GM23248 (cell line): ENCODE measurements at places on chromosomes 5 and 9. TPM values are rescaled to one million over a fixed set of nuclear protein-coding genes. Genes with fewer than 3 reads are reported as not detected.

Gene GALNT12
- total RNA-seq, result 7.8 and 10.1 TPM in 2 replicates

Gene BHMT2
- total RNA-seq, result 4.4 and 15.9 TPM in 2 replicates

DNA sequence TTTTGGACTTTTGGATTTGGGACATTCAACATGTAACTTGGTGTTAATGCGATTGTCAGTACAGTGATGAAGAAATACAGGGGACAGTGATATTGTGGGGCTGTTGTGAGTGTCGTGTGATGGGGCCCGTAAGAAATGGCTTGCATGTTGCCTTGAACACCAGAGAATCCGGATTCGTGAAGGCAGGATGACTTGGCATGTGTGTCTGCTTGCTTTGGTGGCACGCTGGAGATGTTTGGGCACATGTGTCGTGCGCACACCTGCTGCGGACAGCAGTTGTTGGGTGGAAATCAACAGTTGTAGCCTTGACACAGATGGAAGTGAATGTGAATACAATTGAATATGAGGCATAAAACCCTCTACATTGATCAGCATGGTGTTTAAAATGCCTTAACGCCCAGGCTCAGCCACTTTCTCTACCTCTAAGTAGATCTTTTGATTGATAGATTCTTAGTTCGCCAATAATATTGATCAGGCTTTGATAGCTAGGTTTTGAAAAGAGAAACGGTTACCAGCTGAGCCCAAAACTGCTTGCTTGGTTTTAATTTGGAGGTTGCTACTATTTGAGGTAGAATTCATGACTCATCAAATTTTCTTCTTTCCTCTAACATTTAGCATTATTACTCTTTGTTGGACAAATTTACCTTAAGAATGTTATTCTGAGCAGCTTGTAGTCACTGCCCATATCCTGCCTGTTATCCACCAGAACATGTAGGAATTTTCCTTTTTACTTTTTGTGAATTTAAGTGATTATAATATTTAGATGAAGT, 94.4 kb downstream of the TRIO start:
- no peak for DNase-seq

GRCh38 chr9:129006328-129007034, 21.6 kb downstream of the SH3GLB2 start:
- DNase-seq, result peak; percentile 87

- no peak for DNase-seq
These were observed 4.2 kb downstream of the NMUR2 start for GRCh38 chr5:152400846-152401245.

DNA sequence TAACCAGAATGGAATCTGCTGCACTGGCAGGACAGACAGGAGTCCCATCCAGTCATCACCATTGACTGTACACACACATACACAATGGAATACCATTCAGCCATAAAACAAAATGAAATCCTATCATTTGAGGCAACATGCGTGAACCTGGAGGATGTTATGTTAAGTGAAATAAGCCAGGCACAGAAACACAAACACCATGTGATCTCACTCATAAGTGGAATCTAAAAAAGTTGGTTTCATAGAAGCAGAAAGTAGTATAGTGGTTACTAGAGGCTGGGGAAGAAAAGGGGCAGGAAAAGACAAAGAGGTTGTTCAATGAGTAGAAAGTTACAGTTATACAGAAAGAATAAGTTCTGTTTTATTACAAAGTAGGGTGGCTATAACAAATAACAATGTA, 884.0 kb upstream of the ACO1 start:
- DNase-seq, result no peak

GRCh38 chr9:100671898-100672297, 94.0 kb downstream of the CAVIN4 start:
- no peak for DNase-seq

Gene CDH6
- 3.3 and 7.2 TPM in 2 replicates for total RNA-seq

Gene FAM169A
- total RNA-seq, result 0.22 TPM in 1 of 2 replicates, not detected in the other

DNA sequence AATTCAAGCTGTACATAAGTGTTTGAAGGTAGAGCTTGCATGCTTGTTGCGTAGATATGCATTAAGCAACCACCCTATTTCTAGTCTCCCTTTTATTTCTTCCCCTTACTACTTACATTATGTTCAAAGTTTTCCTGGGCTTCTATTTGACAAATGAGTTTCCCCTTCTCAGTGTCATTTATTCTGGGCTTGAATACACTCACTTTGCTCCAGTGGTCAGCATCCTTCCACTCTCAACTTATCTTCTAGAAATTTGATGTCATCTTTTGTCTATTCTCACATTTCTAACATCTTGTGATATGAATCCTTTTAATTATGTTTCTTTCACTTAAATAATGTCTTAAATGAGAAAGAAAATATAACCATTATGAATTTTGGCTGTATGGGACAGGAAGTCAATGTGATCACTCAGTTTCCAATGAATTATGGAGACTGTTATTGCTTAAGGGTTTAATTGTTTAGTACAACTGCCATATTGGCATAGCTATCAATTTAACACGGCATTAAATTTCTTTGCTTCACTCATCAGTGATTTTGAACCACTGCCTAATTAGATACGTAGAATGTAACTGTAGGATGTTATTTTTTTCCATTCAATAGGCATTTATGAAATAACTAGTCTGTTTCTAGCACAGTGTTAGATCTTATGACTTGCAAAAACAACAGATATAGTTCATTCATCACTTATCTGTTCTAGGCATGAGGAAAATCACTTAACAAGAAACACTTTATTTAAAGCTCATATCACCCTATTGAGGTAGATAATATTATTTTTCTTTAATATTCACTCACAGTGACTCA, 105.5 kb upstream of the CDH12 start:
- no peak for DNase-seq

DNA sequence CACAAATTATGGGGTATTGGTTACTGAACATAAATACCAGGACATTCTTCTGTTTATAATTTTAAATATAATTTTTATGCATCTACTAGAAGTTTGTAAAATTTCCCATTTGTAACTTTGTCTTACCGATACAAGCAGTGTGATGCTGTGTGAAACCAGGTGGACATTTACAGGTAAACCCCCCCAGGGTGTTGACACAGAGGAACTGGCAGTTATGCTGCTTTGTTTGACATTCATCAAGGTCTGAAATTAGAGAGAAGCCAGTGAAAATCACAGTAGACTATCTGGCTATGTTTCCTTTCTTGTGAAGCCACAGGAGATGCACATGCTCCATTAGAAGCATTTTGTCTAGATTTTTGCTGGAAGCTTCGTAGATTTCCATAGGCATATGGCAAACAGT, 190.9 kb downstream of the SLC12A2 start:
- DNase-seq, result no peak

- DNase-seq, result peak; percentile 26
These were observed 92.1 kb upstream of the FSD1L start for GRCh38 chr9:105355781-105356180.

Gene PCDHB5
- 0.43 and 1.3 TPM in 2 replicates for total RNA-seq

Gene SHOC1
- total RNA-seq, result not detected in 2 replicates
